ENCODE measurements at places on chromosomes 2 and 18. TPM values are rescaled to one million over a fixed set of nuclear protein-coding genes. Genes with fewer than 3 reads are reported as not detected.

The VWC2L gene
- total RNA-seq = not detected

GRCh38 chr18:51647942-51648341, 450.5 kb upstream of the MEX3C start:
- no peak for DNase-seq

DNA sequence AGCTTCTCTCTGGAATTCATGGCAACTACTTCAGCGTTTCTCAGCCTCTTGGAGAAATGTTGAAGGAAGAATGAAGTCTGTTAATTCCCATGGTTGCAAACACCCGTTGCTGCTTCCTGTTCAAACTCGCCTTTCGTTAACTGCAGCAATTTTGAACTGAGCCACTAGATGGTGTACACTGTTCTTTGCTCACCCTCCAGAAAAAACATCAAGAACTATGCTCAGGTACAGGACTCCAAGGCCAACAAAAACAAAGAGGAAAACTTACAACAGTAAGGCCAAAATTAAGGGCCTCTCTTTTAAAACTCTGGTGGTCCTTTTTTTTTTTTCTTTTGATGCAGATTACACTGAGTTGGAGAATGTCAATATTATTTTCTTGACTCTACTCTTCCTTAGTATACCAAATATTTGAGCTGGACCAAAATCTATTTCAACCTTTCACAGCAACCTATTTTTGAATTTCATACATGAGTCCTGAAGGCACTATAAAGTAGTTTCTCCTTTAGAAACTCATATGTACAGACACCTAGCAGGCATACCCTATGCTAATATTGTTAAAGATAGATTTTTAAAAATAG, 58.2 kb downstream of the KLHL14 start:
- DNase-seq = no peak

DNA sequence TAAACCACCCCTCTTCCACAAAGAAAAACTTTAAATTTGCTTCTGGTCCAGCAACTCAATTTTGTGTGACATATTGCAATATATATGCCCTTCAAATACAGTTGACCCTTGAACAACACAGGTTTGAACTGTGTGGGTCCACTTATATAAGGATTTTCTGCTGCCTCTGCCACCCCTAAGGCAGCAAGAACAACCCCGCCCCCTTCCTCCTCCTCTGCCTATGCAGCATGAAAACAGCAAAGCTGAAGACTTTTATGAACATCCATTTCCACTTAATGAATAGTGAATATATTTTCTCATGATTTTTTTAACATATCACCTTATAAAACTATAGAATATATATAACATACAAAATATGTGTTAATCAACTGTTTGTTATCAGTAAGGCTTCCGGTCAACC, 58.3 kb downstream of the EML4 start:
- DNase-seq = no peak

DNA sequence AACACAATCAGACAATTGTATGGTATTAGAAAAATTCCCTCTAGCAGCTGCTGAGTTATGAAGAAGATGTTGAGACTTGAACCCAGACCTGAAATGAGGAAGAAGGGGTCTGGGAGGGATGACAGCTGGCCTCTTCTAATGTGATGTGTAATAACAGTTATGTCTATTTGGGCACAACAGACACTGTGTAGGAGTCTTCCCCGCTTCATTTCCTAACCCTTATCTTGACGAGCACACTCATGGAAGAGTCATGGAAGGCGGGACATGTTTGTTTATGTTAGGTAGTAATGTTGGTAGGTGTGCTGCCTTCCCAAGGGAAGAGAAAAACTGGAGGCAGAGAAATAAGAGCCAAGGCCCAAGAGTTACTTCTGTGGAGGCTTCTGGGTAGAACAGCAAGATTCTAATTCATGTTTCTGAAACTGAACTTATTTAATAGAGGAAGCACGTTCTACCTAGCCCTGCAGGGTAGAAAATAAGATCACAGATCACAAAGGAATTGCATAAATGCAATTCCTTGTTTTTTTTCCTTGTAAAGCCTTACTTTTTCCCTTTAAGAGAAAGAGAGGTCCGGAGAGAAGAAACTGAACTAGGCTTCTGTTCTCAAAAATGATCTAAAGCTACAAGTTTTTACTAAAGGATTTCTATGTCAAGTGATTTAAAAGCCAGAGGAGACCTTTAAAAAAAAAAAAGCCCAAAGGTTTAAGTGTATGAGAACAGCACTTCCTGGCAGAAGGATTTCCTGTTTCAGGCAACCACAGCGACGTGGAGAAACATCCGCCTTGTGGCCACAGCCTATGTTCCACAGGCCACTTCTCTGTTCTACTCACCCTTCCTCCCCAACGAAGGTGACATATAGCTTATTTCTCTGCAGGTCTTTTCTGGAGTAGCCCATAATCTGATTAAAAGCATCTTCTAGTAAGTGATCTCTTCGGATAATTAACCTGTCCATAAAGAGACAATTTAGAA, 68.5 kb upstream of the STK17B start:
- peak; percentile 43 for DNase-seq

DNA sequence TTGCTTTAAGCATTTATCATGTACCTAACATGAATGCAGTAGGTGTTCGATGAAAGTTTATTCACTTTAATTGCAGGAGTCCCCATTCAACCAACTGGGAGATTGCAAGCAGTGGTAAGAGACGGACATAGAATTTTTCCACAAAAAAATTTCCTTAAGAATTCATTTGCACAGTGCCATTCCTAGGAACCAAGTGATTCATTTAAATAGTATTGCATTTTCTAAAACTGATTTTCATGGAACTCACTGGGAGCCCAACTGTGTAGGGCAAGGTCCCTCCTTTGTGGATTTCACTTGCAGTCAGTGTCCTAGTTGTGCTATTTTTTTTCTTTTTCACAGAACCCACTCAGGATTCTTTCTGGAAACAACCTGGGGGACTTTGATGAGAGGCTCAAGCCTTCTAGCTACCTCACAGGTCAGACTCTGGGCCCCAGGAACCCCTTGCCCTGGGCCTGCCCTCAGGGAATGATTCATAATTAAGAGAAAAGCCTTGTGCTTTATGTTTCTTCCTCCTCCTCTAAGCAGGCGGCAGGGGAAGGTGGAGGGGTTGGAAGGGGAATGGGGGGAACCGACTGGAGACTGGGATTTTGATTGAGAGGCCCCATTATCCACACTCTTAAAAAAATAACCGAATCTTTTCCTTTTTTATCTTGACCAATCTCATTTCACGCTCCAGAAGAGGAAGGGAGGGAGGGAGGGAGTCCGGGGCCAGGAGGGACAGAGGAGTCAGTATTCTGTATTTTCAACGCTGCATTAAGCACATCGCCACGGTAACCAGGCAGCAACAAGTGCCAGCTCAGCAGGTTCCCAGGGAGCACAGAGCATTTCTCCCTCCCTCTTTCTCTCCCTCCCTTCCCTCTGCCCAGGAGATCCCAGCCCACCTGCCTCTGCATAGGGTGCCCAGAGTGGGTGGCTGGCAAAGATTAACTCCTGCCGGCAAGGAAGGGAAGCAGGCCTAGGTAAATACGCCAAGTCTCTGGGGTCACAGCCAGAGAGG, 51.8 kb downstream of the PSD4 start:
- no peak for DNase-seq
